RWPE2 (cell line): ENCODE measurements at places on chromosomes 5 and 9.

DNA sequence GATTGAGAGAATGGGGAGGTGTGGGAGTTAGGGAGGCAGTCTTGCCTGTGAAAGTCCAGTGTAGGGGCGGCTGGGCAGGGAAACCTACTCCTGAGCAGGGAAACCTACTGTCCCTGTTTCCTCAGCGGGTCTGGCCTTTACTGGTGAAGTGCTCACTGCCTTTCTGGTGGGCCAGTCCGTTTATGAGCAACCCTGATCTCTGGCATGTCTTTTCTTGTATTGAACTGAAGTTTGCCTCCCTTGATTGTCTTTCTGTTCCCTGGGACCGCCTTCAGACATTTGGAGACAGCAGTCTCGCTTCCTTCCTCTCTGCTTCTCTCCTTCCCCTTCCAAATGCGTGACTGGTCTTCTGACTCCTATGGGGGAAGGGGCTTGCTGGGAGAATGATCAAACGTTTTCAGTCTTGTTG, 2.9 kb downstream of the SNX18 start:
- peaks cover 21% of the 10 kb centered on the region for H3K4me1 ChIP-seq
- peaks cover 8% of the 10 kb centered on the region for H3K36me3 ChIP-seq
- peak overlapping the region; percentile 51 for H3K27ac ChIP-seq

DNA sequence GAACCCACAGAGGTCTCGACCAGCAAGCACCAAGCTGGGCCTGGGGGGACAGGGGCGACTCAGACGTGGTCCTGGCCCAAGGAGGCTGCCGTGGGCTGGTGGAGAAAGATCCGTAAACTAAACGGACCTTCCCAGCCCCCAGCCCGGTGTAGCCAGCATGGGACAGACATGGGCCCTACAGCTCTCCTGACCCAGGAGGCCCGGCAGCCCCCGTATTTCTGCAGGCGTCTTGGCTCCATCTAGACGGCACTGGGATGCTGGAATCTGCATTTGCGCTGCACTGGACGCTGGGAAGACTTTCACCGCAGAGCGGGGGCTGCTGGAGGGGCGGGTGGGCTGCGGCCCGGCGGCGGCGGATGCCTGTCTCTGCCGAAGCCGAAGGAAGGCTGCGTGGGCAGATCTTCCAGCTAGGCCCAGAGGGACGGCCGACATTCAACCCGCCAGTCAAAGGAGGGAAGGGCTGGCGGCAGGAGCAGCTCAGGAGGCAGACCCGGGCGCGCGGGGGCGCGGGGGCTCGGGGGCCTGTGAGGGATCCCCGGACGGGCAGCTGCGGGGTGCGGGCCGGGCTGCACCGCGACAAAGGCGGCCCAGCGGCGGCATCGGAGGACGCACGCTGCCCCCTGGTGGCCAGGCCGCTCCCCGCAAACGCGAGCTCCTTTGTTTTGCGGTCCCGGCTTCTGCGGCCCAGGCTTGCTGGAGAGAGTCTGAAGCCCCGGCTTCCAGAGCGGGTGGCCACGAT, 266.2 kb downstream of the NSG2 start:
- H3K4me1 ChIP-seq = no peaks in the 10 kb centered on the region
- peaks cover 13% of the 10 kb centered on the region for H3K27me3 ChIP-seq
- H3K27ac ChIP-seq = no peak overlapping the region
- H3K4me3 ChIP-seq = no peak overlapping the region

DNA sequence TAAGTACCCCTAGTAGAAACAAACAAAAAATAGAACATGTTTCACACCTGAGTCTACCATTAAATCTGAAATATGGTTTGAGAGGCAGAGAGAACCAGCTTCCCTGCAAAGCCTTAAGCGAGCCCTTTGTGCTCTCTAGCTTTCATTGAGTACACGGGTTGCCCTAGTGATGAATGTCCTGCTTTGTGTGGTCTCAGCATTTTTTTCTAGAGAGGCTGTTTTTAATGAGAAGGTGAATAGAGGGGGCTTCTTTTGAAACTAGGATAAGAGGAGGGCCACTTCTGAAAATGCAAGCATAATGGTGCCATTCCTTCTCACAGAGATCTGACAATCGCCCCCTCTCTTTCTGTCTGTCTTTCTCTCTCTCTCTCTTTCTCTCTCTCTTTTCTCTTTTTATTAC, 131.3 kb downstream of the MACIR start:
- no peak for DNase-seq
- H3K27me3 ChIP-seq = no peaks in the 10 kb centered on the region
- no peak overlapping the region for H3K27ac ChIP-seq
- no peaks in the 10 kb centered on the region for H3K4me1 ChIP-seq
- H3K36me3 ChIP-seq = no peaks in the 10 kb centered on the region

GRCh38 chr9:304106-304505, 89.4 kb downstream of the DOCK8 start:
- no peak overlapping the region for H3K27ac ChIP-seq
- H3K36me3 ChIP-seq = no peaks in the 10 kb centered on the region
- no peaks in the 10 kb centered on the region for H3K27me3 ChIP-seq
- no peak overlapping the region for H3K4me3 ChIP-seq
- DNase-seq = no peak
- H3K4me1 ChIP-seq = no peaks in the 10 kb centered on the region

DNA sequence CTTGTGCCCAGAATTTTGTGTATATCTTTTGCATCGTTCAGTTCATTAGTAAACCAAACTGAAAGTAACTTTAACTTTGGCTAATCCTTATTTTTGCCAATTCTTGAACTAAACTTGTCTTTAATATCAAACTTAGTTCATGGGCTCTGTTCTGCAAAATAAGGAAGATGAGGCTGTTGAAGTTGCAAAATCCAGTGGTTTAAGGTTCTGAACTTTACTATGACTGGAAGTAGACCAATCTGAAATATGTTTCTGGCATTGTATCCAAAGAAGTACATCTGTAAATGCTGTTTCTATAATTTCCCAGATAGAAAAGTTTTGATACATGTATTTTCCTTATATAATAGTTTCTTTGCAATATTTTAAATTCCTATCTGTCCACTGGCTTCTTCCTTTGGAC, 238.1 kb downstream of the CETN3 start:
- H3K4me1 ChIP-seq = no peaks in the 10 kb centered on the region
- no peak overlapping the region for H3K27ac ChIP-seq
- DNase-seq = no peak
- H3K27me3 ChIP-seq = no peaks in the 10 kb centered on the region

GRCh38 chr9:92617951-92618510, 51.9 kb downstream of the IPPK start:
- no peaks in the 10 kb centered on the region for H3K4me1 ChIP-seq
- H3K27me3 ChIP-seq = no peaks in the 10 kb centered on the region
- H3K4me3 ChIP-seq = no peak overlapping the region

- no peak overlapping the region for H3K27ac ChIP-seq
- H3K4me3 ChIP-seq = peak overlapping the region; percentile 91
- H3K27me3 ChIP-seq = no peaks in the 10 kb centered on the region
- H3K4me1 ChIP-seq = peaks cover 13% of the 10 kb centered on the region
- DNase-seq = no peak
Measured at GRCh38 chr5:10565785-10566542, 2.1 kb downstream of the ANKRD33B start.

- H3K36me3 ChIP-seq = no peaks in the 10 kb centered on the region
- H3K4me1 ChIP-seq = no peaks in the 10 kb centered on the region
- H3K27ac ChIP-seq = no peak overlapping the region
- H3K27me3 ChIP-seq = no peaks in the 10 kb centered on the region
Measured at GRCh38 chr9:4362281-4362680, 62.4 kb upstream of the GLIS3 start.

DNA sequence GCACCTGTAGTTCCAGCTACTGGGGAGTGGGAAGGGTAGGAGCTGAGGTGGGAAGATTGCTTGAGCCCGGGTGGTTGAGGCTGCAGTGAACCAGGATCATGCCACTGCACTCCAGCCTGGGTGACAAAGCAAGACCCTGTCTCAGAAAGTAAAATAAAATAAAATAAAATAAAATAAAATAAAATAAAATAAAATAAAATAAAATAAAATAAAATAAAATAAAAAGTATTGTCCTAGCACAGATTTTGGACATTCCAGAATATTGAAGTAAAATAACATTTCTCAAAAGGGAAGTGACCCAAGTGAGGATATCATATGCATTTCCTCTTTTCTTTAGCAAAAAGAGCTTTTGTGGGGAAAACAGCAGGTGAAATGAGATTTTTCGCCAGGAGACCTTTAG, 83.5 kb downstream of the TMEM174 start:
- no peaks in the 10 kb centered on the region for H3K4me1 ChIP-seq
- no peaks in the 10 kb centered on the region for H3K27me3 ChIP-seq
- no peaks in the 10 kb centered on the region for H3K36me3 ChIP-seq
- H3K4me3 ChIP-seq = no peak overlapping the region
- no peak for DNase-seq

- no peaks in the 10 kb centered on the region for H3K27me3 ChIP-seq
- peak overlapping the region; percentile 20 for H3K27ac ChIP-seq
- no peak overlapping the region for H3K4me3 ChIP-seq
- H3K4me1 ChIP-seq = peaks cover 20% of the 10 kb centered on the region
- peaks cover 77% of the 10 kb centered on the region for H3K36me3 ChIP-seq
- DNase-seq = no peak
Measured at GRCh38 chr5:138528744-138529469, 14.1 kb downstream of the ETF1 start.

GRCh38 chr5:140017397-140018095, 25.6 kb downstream of the NRG2 start:
- no peak overlapping the region for H3K4me3 ChIP-seq
- no peaks in the 10 kb centered on the region for H3K27me3 ChIP-seq
- no peaks in the 10 kb centered on the region for H3K36me3 ChIP-seq

GRCh38 chr9:99905833-99906402, 536 bp upstream of the STX17 start:
- no peaks in the 10 kb centered on the region for H3K27me3 ChIP-seq
- H3K4me1 ChIP-seq = peaks cover 12% of the 10 kb centered on the region
- peak overlapping the region; percentile 51 for H3K27ac ChIP-seq

DNA sequence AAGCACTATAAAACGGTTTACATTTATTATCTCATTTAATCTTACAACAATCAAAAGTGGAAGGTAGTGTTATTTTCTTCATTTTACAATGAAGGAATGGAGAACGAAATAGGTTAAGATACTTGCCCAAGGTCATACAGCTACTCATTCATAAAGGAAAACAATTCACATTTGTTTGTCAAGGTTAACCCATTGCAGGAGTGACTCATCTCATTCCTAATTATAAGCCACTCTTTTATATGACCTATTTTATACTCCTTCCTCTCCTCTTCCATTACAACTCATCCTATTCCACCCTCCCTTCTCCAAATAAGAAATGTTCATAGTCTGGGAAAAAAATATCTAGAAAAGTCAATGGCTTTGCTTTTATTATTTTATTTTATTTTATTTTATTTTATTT, 29.6 kb downstream of the CRHBP start:
- no peak for DNase-seq
- no peaks in the 10 kb centered on the region for H3K4me1 ChIP-seq
- no peak overlapping the region for H3K4me3 ChIP-seq
- H3K36me3 ChIP-seq = no peaks in the 10 kb centered on the region
- H3K27ac ChIP-seq = no peak overlapping the region

GRCh38 chr5:16557477-16557876, 59.3 kb downstream of the RETREG1 start:
- H3K27ac ChIP-seq = no peak overlapping the region
- H3K4me1 ChIP-seq = no peaks in the 10 kb centered on the region
- no peak overlapping the region for H3K4me3 ChIP-seq
- DNase-seq = no peak

GRCh38 chr9:98330831-98331230, 75.4 kb upstream of the TBC1D2 start:
- no peaks in the 10 kb centered on the region for H3K36me3 ChIP-seq

- DNase-seq = no peak
- H3K4me3 ChIP-seq = peak overlapping the region; percentile 93
- H3K36me3 ChIP-seq = peaks cover 19% of the 10 kb centered on the region
- H3K4me1 ChIP-seq = peaks cover 23% of the 10 kb centered on the region
Measured at GRCh38 chr5:172642051-172642409, 967 bp downstream of the NEURL1B start.

GRCh38 chr9:91376239-91376638, 14.5 kb upstream of the AUH start:
- H3K36me3 ChIP-seq = no peaks in the 10 kb centered on the region
- DNase-seq = no peak
- H3K4me1 ChIP-seq = peaks cover 4% of the 10 kb centered on the region
- no peak overlapping the region for H3K27ac ChIP-seq

DNA sequence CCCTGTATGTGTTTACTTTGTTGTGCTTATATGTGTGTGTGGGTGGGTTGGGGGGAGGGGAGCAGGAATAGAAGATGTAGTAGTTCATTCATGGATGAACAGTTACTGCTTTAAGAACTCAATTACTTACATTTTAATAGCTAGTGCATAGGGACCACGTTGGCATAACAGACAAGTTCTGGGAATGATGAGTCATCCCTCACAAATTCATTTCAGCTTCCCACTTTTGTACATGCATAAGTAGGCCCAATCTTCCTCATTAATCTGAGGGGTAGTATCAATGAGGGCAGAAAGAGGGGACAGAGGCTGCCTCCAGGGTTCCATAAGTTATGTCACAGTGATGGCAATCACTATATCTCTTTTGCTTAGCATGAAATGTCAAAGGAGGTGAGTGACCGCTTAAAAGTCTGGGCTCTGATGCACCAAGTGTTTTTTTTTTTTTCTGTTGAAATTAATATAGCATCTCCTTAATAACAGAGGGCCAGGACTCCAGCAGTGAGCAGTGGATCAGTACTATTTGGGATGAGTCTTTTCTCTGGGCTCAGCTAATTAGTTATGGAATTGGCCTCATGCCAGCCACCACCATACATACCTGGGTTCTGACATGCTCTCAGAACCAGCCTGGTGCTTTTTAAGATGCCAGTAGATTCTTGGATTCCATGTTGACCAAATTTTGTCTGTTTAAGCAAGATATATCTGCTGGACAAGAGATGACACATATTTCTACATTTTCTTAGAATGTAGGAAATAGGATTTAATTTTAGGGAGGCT, 37.1 kb downstream of the PRDM6 start:
- H3K27ac ChIP-seq = no peak overlapping the region
- H3K4me1 ChIP-seq = no peaks in the 10 kb centered on the region
- H3K27me3 ChIP-seq = no peaks in the 10 kb centered on the region
- H3K36me3 ChIP-seq = no peaks in the 10 kb centered on the region

DNA sequence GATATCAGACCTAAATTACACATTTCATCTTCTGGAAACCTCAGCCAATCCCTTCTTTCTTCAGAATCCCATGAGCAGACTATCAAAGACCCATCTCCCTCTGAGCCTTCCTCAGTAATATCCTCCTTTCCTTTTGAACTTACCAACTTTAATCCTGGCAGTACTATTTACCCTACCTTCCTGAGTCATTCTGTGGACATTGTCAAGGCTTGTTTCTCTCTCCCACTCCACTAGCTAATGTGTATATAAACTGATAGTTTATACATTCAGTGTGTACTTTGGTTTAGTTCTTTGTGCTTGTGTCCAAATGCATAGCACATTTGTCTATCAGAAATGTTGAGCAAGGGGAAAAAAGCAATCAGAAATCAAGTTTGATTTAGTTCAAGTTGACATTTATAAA, 568.3 kb downstream of the CSNK1G3 start:
- H3K27me3 ChIP-seq = no peaks in the 10 kb centered on the region
- DNase-seq = no peak
- H3K27ac ChIP-seq = no peak overlapping the region
- no peaks in the 10 kb centered on the region for H3K36me3 ChIP-seq
- H3K4me1 ChIP-seq = peaks cover 6% of the 10 kb centered on the region
- no peak overlapping the region for H3K4me3 ChIP-seq

GRCh38 chr5:131536211-131536826, 98.7 kb downstream of the RAPGEF6 start:
- H3K27me3 ChIP-seq = no peaks in the 10 kb centered on the region
- no peak overlapping the region for H3K27ac ChIP-seq
- peaks cover 19% of the 10 kb centered on the region for H3K4me1 ChIP-seq
- H3K4me3 ChIP-seq = no peak overlapping the region
- DNase-seq = no peak
- peaks cover 15% of the 10 kb centered on the region for H3K36me3 ChIP-seq

- peaks cover 15% of the 10 kb centered on the region for H3K4me1 ChIP-seq
- H3K27ac ChIP-seq = no peak overlapping the region
- DNase-seq = no peak
- no peaks in the 10 kb centered on the region for H3K36me3 ChIP-seq
Measured at GRCh38 chr5:57831932-57832331, 349.3 kb upstream of the ACTBL2 start.
